ENCODE measurements at places on chromosomes 5 and 9. TPM values are rescaled to one million over a fixed set of nuclear protein-coding genes. Genes with fewer than 3 reads are reported as not detected.

DNA sequence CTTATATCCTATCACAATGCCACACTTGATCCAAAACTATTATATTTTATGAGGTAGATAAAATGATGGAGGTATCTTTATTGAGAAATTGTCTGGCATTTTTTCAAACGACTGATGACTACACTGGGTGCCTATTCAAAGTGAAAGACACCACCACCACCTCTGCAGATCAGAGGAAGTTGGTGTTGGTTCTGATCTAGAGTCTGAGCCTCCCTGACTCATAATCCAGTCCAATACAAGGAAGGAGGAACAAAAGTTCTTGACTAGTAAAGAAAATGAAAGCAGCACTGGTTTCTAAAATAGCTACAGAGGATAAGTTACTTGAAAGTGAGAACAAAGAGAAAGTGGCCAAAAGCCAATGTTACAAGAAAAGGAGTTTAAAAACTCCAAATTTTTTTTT is 139.9 kb downstream of the RFX3 start:
- no peak for DNase-seq

DNA sequence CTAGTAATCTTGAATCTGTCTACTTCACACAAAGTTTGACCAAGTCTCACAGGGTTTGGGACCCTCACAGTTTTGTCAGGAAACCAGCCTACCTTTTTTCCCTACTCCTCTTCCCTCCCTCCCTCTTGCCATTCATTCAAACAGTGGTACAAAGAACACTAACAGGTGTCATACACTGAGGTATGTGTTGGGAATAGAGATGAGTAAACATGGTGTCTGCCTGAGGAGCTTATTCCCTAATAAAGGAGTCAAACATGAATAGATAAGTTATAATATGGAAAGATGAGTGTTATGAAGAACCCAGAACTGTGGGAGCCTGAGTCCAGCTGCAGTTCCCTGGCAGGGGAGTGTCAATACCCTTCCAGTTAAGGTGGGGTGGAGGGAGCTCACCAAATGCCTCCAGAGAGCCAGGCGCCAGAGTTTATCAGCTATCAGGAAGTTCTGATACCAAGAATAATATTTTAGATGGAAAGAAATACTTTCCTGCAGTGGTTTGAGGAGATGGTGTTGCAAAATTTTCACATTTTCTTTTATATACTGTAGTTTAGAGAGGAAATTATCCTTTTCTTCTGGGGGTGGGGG is 183.4 kb upstream of the NR3C1 start:
- no peak for DNase-seq

GRCh38 chr5:173331956-173332479 is 3.8 kb upstream of the STC2 start:
- DNase-seq, result peak; percentile 89

- no peak for DNase-seq
Observed at GRCh38 chr5:126806-127205, 34.8 kb downstream of the PLEKHG4B start.

DNA sequence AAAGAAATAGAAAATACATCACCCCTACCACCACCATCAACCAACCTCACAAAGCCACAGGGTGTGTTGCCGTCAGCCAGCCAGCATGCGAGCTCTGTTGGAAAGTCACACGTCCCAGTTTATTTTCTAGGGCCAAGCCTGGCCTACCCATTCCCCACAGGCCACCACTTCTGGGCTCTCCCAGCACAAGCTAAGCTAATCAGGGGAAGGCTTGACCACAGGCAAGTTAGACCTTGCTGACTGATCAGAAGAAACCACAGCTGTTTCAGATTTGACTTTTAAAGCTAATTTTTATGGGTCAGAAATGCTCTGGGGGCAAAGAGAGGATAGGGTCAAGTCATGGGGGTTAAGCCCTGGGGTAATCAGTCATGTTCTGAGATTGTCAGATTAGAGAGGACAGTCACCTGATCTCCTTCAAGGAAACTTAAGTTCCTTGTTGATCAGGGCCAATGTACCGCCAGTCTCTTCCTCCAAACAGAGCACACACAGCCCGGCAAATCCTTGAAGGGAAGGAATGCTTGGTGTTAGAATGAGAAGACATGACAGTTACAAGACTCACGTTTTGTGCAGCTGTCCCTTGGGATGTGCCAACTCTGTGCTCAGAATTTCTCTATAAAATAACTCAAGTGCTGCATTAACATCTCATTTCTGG is 7.6 kb downstream of the SHB start:
- DNase-seq, result peak; percentile 66

The SLC36A2 gene
- total RNA-seq, result not detected

GRCh38 chr9:105683688-105684275 is 10.6 kb upstream of the TMEM38B start:
- DNase-seq, result no peak

- no peak for DNase-seq
Observed at GRCh38 chr5:57871496-57871895, 388.9 kb upstream of the ACTBL2 start.

DNA sequence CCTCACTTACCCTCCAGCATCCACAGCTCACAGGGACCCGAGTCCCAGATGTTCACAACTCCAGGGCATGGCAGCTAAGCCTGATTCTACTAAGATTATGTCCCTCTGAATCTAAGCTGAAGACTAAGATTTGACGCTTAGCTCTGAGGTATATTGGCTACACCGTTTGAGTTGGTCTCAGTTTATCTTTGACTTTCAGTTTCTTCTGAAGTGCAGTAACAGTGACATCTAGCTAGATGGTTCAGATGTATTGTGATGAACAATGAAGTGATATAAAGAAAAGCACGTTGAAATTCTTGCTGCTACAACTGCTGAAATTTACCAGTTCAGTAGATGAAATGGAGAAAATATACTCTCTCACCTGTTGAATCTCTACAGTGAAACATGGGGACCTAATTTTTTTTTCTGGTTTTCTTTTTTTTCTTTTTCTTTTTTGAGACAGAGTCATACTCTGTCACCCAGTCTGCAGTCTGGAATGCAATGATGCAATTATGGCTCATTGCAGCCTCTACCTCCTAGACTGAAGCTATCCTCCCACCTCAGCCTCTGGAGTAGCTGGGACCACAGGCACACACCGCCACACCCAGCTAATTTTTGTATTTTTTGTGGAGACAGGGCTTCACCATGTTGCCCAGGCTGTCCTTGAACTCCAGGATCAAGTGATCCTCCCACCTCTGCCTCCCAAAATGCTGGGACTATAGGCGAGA is 15.7 kb downstream of the RFK start:
- DNase-seq, result no peak

The IQGAP2 gene
- 33.6 TPM for total RNA-seq

- DNase-seq, result no peak
Observed at GRCh38 chr9:84216151-84216550, 124.4 kb downstream of the SLC28A3 start.

GRCh38 chr5:58544195-58544594 is 38.7 kb upstream of the RAB3C start:
- DNase-seq, result peak; percentile 1

DNA sequence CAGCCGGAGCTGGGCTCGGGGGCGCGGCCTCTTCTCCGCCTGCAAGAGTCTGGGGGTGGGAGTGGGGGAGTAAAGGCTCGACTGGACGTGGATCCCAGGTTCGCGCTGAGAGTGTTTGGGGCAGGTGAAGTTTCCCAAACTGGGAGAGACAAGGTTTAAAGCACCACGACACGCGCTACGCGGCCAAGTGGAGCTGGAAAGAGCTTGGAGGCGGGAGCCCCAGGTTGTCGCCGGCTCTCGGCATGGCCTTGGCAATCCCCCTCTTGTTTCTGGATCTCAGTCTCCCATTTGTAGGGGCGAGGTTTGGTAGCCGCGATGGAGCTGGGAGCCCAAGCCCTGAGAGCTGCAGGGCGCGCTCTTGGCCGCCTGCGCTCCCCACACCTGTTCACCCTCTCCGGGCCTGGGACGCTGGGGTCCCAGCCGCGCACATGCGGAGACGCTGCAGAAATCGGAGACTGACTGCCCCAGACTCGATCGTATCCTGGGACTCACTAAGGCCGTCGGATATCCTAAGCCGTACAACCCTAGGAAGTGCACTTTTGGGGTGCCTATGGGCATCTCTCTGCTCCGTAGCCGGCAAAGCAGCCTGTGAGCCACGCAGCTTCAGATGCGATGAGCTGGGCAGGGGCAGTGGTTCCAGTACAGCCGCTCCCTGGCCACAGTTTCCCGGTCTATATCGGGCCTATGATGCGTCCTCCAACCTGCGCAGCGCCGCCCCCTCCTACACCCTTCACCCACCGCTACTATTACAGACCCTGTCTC is 937 bp downstream of the TMOD1 start:
- DNase-seq, result no peak

DNA sequence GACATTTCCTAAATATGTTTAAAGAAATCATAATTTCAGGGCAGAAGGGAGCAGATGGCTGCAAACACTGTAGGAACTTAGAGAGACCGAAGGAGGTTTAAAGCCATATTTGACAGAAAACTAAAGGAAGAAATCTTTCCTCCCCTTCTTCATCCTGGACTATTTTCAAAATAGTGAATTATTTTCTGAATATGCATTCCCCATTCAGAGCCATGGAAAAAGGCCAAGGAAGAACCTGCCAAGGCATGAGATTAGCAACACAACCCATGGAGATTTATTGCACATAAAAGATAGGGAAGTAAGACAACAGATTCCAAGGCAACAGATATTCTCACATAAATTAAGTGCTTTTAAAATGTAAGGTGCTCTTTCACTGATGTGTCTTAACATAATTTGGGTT is 233.3 kb upstream of the ADAMTS16 start:
- DNase-seq, result no peak

DNA sequence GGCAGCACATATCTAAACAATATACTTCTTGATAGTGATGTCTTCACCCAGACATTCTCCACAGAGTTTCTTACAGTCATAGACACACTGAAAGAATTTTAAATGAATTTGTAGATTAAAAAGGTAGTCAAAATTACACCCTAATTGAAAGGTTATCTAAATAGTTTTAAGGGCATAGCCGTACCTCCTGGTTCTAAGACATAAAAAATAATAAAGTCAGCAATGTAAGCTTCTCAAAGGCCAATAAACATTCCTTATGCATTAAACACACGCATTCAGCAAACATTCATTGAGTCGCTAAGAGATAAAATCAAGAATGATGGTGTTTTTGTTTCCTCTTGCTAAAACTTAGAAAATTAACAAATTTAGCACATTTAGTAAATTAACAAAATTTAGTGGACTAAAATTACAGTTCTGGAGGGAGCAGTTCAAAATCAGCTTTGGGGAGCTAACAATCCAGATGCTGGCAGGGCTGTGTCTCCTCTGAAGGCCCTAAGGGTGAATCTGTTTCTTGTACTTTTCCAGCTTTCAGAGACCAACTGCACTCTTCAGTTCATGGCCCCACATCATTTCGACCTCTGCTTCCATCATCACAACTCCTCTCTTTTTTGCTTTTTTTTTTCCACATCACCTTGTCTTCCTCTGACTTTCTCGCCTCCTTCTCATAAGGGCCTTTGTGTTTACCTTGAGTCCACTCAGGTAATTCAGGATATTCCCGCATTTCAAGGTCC is 516.5 kb downstream of the DNAH5 start:
- DNase-seq, result no peak

DNA sequence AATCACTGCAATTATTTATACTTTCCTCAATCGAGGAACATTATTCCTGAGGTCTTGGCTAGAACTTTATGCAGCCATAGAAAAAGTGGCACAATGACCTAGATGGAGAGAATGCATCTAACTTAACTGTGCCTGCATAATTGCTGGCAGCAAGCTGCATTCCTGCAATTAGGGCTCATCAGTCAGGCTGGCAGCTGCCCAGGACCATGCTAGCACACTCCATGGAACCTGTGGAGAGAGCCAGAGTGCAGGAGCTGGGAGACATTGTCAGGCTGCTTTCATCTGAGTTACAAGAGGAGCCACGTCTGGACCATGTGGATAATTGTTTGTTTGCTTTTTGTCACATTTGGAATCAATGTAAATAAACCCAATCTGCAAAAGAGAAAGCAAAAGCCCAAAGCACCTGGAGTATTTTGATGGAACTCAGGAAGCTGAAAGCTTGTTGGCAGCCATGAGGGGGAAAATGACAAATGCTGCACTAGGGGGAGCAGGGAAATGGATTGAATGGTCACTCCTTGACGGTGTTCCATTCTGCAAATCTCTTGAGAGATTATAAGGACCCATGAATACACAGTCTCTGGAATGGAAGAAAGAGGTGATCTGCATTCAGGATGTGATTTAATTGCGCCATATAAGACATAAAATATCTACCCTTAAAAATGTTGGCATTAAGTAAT is 839.9 kb downstream of the MAT2B start:
- DNase-seq, result no peak

- DNase-seq, result peak; percentile 28
Observed at GRCh38 chr9:27085456-27085855, 23.6 kb upstream of the TEK start.

GRCh38 chr9:70947511-70947910 is 173.9 kb downstream of the TRPM3 start:
- no peak for DNase-seq

The GCNT4 gene
- 2.8 TPM for total RNA-seq

- DNase-seq, result no peak
Observed at GRCh38 chr5:174409070-174409469, 315.3 kb upstream of the MSX2 start.

DNA sequence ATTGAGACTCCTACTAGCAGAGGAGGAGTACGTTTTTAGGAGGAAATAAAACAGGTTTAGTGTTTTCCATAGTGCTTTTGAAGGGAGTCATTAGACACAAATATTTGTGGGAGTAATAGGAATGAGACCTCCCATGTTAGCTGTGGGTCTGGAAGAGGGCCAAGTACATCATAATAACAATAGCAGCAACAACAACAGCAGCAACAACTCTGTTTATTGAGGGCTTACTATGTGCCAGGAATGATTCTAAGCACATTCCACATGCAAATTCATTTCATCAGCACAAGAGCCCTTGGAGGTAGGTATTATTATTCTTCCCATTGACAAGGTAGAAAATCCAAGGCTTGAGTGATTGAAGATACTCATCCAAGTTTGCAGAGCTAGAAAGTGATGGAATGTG is 384.2 kb upstream of the RPS23 start:
- no peak for DNase-seq

GRCh38 chr5:72786676-72787075 is 29.8 kb upstream of the TNPO1 start:
- no peak for DNase-seq

- DNase-seq, result no peak
Observed at GRCh38 chr5:42252306-42252705, 170.9 kb upstream of the GHR start.

DNA sequence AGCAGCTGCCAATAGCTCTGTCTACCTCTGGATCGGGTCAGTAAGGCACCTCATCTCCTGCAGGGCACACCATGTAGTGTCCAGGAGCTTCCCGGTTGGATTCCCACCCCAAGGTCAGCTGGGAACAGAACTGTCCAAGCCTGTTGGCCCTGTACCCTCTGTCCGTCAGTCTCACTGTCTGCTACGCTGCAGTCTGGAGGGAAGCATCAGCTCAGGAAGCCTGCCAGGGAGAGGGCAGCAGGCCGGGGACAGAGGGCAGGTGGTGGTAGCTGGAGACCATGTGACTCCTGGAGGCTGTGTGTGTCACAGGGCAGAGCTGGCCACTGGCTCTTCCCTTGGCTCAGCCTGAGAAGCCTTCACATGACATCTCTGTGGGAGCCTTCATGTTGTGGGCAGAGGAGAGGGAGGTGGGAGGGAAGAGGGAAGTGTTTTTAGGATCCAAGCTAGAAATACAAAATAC is 134.5 kb downstream of the SEC61B start:
- DNase-seq, result no peak
